Esophagus muscularis mucosa (tissue), 4 donors: ENCODE measurements at places on chromosomes 6 and 20. TPM values are rescaled to one million over a fixed set of nuclear protein-coding genes. Genes with fewer than 3 reads are reported as not detected.
A peak's percentile ranks its signal among the peaks of the same experiment; 100 is the strongest.

GRCh38 chr6:19408331-19408730 is 428.8 kb upstream of the ID4 start:
- DNase-seq: no peak

DNA sequence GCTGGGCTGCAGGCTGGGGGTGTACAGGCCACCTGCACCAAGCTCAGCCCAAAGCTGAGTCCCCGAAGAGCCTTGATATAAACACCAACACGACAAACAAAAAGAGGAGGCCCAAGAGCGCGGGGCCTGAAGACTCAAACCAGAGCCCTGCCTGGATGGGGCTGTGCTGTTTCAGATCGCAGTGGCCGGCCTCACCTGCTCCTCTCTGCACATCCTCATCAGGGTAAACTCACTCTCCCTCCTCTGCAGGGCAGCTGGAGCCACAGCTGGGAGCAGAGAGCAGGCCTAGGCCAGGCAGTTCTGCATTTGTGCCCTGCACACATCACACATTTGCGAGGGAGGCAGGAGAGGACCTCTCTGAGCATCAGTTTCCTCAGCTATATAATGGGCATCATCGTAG is 3.7 kb upstream of the RBM38 start:
- DNase-seq: no peak

DNA sequence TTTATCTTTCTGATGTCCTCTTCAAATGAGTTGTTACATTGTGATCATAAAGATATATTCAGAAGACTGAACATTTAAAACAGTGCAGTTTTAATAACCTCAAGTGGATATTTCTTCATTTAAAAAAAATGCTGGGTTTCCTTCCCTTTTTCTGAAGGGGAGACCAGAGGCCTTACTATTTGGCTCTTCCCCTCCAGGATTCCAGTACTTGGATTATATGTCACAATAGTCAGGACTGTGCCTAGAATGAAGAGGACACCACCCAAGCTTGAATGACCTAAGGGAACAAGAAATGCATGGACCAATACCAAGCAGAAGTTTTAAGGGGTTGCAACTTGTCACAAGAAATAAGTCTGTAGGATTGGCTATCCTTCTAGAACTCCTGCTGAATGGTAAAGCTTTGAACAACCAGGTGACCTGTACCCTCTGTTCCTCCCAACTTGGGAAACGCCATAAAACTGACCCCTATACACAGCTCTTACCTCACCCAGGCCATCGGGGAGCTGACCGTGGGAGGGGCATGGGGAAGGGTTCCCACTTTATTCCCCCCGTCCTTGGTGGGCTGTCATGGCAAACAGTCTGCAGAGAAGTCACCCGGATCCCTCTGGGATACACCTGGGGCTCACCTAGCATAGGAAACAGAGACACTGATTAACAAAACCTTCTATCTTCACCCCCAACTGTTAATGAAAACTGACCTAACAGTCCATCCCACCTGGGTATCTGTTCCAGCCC is 2.0 kb downstream of the FRS3 start:
- no peak for DNase-seq

- no peak for DNase-seq
Observed at GRCh38 chr6:129120856-129121638, 238.1 kb downstream of the LAMA2 start.

CAP2 gene
- total RNA-seq: 38.3 TPM

- no peak for DNase-seq
Observed at GRCh38 chr6:2782825-2783187, 17.6 kb downstream of the WRNIP1 start.

GRCh38 chr20:855466-856360 is 22.2 kb downstream of the FAM110A start:
- DNase-seq: no peak

- DNase-seq: no peak
Observed at GRCh38 chr6:31762878-31763618, 592 bp downstream of the SAPCD1 start.

FILIP1 gene
- 50.7 TPM for total RNA-seq

GRCh38 chr6:69801225-69801624 is 4.4 kb upstream of the LMBRD1 start:
- no peak for DNase-seq

DNA sequence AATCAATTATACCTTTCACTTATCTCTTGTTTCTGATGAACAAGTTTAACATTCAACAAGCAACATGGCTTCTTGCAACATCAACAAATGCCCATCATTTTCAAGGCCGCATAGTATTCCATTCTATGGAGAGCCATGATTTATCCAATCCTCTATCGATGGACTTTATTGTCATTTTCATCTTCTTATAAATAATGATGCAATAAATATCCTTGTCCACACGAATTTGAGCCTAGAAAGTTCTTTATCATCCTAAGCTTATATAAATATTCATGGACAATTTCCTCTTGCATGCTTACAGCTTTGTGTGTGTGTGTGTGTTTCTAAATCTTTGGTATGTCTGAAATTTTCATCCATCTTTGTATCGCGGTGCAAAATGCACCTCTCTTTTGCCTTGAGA is 29.1 kb downstream of the TOX2 start:
- DNase-seq: no peak

DNA sequence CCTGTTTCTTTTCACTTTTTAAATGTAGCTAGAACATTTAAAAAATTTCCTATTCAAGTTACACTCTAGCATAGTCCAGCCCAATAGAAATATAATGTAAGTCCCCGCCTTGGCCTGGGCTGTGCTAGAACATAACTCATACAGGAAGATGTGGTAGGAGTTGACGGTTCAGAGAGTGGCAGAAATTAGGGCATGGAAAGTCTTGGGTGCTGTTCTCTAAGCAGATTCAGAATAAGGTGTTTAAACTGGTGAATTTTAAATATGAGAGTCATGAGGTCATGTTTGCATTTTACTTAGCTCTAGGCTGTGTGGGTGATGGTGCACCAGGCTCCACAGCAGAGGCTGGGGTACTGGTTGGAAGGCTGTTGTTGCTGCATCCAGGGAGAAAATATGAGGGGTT is 256.5 kb downstream of the FARS2 start:
- DNase-seq: peak; percentile 37

CNKSR3 gene
- 17.2 TPM for total RNA-seq

SLC22A2 gene
- total RNA-seq: not detected

DNA sequence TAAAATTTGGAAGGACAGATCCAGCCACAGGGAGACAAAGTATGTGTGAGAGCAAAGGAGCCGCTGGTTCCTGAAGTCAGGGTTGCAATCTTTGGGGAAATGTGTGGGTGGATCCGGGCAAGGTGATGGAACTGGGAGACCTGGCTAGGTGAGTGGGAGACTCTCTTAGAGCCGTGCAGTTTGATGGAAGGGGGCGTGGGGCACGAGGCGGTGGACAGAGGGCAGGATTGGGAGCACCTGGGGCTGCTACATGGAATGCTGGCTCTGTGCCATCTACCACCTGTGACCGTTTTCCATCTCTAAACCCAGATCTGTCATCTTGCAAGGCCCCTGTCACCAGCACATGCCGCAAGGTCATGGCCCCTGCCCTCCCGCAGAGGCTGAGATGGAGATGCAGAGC is 268.4 kb downstream of the SMOC2 start:
- DNase-seq: no peak

DNA sequence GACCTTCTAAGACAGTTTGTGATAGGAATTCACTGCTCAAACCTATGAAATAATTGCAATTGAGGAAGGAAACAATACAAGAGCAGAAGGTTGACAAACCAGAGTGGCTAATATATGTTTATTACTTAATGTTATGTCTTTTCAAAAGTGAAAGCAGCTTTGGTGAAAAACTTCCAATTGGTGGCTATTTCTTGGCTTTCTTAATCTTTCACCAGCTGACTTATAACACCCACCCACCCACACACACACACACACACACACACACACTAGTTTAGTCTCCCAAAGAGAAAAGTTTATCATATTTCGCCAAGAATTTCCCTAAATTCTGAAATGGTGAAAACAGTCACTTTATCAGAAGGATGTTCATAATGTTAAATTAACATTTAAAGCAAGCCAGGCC is 583.5 kb downstream of the EYS start:
- DNase-seq: no peak

GRCh38 chr6:69719602-69720193 is 77.1 kb downstream of the LMBRD1 start:
- no peak for DNase-seq

CTAGE9 gene
- not detected for total RNA-seq

CST7 gene
- 13.8 TPM for total RNA-seq

GRCh38 chr20:37361336-37361735 is 15.4 kb downstream of the SRC start:
- DNase-seq: no peak

ADGRB3 gene
- total RNA-seq: 5.7 TPM

GRCh38 chr20:39243962-39244361 is 281.8 kb downstream of the DHX35 start:
- no peak for DNase-seq
